Nucleus accumbens (tissue), 56 donors: ENCODE measurements at places on chromosomes 16 and 17.

DNA sequence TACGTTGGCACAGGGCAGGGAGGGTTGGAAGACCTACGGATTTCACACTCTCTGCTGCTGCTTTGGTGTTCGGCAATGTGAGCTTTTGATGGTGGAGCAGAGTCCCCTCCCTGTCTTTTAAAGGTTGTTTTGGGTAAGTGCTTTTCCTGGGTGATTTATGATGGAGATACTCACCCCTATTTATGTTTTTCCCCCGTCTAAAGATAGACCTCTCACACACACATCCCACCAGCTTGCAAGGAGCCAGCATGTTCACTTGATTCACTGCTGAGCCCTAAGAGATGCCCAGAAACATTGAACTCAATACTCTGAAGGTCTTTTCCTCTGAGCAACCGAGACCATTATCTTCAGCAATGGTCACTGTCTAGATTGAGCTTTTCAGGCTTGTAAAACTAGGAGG lies 8.3 kb downstream of the RBFOX1 start:
- no peak for DNase-seq

- DNase-seq = no peak
These were observed 28.6 kb upstream of the DYNLL2 start for GRCh38 chr17:58054641-58055040.

GRCh38 chr16:9012848-9013507 lies 49.3 kb upstream of the USP7 start:
- no peak for DNase-seq

GRCh38 chr17:32558997-32559650 lies 72.3 kb downstream of the CDK5R1 start:
- no peak for DNase-seq
